Foreskin melanocyte (primary cell): ENCODE measurements at places on chromosomes 6 and 20.

DNA sequence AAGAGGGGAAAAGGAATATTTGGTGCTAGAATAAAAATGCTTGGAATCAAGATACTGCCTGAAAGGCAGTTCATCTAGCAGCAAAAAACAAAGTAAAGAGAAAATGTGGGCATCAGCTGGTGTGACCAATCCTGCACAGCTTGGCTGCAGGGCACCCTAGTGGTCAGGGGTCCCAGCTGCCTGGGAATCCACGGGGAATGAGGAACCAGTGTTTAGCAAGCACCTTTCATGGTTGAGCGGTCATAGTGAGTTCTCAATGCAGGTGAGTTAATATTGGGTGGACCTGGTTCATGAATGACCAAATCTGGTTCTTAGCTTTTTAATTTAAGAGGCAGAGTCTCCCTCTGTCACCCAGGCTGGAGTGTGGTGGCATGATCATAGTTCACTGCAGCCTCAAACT lies 53.3 kb downstream of the CAP2 start:
- DNase-seq: no peak

GRCh38 chr6:135176464-135176863 lies 4.6 kb upstream of the MYB start:
- no peak for DNase-seq

GRCh38 chr6:110068592-110068967 lies 90.5 kb downstream of the GPR6 start:
- DNase-seq: no peak

GRCh38 chr6:138662471-138662870 lies 111.1 kb upstream of the CCDC28A start:
- peak; percentile 87 for DNase-seq

DNA sequence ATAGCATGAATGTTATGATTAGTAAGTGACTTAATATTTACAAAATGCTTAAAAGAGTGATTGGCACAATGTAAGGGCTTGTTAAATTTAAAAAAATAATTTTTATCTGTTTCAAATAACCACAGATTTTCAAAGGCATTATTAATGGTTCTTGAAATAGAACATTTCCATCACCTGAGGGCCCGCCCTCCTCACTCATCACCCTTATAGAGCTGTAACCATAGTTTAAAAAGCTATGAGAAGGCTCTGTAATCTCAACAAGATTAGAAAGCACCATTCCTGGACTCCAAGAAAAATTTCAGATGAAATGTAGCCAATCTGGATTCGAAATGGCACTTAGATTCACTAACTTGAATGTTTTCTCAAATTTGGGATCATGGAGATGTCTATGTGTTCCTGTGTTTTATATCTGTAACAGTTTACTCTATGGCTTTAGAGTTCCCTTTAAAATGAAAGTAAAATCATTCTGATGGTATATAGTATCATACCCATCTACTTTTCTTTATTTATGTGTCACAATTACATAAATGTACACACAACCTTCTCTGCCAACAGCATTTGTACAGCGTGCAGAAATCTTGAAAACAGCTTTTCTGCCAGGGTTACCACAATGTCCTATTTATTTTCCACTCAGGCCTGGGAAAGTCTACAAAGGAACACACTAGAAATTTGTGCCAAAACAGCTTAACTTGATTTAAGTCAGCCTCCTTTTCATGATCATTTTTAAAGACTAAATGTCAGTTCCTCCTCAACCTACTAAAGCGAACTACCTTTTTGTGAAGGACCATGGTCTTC lies 207.7 kb downstream of the TBX18 start:
- no peak for DNase-seq

- no peak for DNase-seq
These were observed 88.2 kb downstream of the SAMD3 start for GRCh38 chr6:130134582-130134981.

DNA sequence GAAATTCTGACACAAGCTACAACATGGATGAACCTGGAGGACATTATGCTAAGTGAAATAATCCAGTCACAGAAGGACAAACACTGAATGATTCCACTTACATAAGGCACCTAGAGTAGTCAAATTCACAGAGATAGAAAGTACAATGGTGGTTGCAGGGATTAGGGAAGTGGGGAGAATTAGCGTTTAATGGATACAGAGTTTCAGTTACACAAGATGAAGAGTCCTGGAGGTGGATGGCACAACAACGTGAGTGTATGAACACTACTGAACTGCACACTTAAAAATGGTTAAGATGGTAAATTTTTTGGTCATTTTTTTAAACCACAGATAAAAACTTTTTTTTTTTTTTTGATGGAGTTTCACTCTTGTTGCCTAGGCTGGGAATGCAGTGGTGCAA lies 24.7 kb downstream of the MOCS3 start:
- DNase-seq: no peak

- no peak for DNase-seq
These were observed 25.3 kb upstream of the CD93 start for GRCh38 chr20:23111307-23111943.

GRCh38 chr20:49747707-49748524 lies 34.2 kb upstream of the B4GALT5 start:
- no peak for DNase-seq

DNA sequence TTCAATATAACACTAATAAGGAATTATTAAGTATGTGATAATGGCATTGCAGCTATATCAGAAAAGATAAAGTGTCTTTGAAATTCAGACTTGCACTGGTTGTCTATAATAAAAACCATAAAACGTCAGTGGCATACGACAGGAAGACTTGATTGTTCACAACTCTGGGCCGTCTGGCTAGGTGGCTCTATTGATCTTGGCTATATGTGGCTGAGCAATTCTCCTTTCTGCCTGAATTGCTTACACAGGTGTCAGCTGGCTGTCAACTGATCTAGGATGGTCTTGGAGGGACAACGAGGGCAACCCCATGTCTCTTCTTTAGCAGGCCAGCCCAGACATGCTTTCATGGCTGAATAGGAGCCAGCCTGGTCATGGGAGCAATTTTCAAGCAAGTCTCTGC lies 359.1 kb downstream of the QKI start:
- no peak for DNase-seq

GRCh38 chr6:131754088-131754487 lies 43.3 kb upstream of the CTAGE9 start:
- no peak for DNase-seq

- DNase-seq: no peak
These were observed 43.1 kb downstream of the ALDH5A1 start for GRCh38 chr6:24537771-24538385.

GRCh38 chr20:4490606-4491280 lies 231.0 kb upstream of the PRND start:
- DNase-seq: no peak

- DNase-seq: no peak
These were observed 18.2 kb downstream of the FERMT1 start for GRCh38 chr20:6104493-6105188.

- DNase-seq: no peak
These were observed 44.1 kb downstream of the NHSL1 start for GRCh38 chr6:138454981-138455706.

GRCh38 chr6:150273457-150274309 lies 95.1 kb upstream of the IYD start:
- DNase-seq: no peak

DNA sequence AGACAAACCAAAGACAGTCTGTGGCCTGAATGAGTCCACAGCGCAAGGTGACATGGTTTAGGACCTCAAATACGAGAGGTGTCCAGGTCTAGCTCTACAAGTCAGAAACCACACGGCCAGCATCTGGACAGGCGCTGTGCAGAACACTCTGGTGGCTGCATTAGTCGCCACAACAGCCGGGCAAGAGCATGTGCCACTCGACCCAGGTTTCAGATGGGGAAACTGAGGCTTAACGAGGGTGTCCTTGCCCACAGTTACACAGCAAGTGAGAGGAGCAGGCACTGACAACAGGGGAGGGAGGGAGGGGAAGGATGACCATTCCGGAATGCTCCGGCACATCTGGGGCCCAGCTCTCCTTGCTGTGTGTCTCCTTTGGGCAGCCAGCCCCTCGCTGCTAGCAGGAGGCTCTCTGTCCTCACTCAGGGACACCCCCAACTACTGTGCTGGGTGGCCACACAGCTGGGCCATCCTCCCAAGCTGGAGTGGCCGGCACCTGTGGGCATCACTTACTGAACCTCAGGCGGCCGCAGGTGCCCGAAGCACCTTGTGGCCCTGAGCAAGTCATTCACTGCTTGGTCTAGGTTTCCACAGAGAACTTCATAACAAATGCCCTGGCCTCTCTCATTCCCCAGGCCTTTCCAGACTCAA lies 6.6 kb downstream of the DLL1 start:
- DNase-seq: no peak

- no peak for DNase-seq
These were observed 95.7 kb downstream of the SLC24A3 start for GRCh38 chr20:19308146-19308545.

GRCh38 chr6:14431385-14432330 lies 314.1 kb downstream of the CD83 start:
- no peak for DNase-seq

DNA sequence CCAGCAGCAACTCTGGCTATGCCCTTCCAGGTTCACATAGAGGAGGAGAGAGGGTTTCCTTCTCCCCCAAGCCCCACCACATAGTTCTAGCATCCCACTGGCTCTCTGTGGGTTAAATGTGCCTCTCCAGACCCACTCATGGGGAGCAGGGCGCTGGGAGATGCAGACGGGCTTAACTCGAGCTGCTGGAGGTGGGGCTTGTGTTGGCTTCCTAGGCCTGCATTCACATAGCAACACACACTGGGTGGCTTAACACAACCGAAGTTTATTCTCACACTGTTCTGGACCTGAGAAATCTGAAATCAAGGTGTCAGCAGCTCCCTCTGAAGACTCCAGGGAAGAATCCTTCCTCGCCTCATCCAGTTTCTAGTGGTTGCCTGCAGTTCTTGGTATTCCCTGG lies 33.6 kb downstream of the SLC2A10 start:
- DNase-seq: no peak

DNA sequence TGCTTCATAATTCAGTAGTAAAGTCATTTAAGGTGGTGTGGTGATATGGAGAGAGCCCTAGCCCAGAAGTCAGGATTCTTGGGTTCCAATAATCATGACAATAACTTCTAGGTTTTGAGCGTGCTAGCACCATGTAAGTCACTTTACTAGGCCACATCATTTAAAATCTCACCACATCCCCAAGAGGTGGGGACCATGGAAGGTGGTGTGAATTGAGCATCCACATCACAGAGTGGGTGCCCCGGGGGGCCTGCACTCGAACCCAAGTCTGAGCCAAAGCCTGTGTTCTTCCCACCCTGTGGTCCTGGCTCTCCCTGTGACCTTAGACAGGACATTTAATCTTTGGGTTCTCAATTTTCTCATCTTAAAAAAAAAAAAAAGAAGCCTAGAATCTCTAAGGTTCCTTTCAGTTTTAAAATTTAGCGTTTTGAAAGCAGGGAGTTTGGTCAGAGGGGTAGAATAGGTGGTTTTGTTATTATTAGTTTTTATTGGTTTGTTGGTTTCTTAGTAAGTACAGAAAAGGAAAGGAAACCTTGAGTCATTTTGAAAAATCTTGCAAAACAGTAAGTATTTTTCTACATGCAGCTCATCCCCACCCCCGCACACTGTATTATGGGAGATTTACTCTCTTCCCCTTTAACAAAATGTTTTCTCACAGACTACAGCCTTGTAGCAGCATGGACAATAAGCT lies 26.4 kb downstream of the ARMC2 start:
- no peak for DNase-seq

DNA sequence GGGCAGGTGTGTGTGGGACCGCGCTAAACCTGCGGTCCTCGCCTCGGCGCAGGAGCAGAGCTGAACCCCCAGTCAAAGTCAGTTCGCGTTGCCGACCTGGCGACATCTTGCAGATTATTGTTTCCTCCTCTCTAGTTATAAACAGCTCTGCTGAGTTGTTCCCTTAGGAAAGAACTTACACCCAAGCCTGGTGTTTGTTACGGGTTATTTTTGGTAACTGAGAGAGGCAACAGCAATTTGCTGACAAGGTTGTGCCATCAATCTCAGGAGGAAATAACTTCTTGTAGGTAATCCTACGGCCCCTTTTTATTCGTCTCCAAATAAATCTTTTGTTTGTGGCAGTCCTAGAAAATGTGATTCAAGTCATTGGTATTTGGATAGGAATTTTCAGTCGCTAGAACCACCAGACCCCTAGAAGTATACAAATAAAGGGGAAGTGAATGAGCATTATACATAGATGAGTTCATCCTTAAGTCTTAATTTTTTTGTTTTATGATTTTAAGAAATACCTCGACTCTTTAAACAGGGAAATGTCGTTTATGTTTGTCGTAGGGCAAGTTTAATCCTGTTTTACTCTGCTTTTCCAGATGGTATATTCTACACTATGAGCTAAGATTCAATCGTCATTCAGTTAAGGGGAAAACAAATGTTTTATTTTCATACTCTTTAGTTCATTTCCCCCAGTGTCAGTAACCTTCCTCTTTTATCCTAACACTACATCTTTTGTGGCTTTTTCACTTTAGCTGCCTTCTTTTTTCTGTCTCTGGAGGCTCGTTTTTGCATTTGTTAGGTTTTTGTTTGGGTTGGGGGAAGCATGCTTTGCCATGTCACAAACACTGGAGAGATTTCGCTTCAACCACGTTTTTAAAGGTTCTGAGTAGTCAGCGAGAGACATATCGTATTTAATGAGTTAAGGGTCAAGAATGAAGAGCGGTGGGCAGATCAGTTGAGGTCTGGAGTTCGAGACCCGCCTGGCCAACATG lies 1.2 kb downstream of the PM20D2 start:
- DNase-seq: no peak

GRCh38 chr6:33413241-33414120 lies 2.7 kb downstream of the PHF1 start:
- no peak for DNase-seq

DNA sequence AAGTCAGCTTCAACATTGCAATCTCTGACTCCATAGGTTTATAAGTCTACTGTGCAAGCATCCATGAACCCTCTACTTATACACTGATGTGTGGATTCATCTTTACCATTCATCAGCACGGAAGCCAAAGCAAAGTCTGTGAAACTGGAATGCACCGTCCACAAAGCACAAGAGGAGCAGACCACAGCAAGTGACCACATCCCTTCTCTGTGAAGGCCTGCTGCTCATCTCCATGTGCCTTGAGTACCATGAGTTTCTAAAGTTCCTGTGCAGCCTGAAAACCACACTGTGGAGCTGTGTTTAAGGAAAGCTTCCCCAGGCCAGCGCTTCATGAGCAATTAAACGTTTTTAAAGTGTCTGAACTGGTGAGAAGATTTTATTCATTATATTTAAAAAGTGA lies 20.0 kb downstream of the GABRR1 start:
- peak; percentile 72 for DNase-seq
